ENCODE measurements at places on chromosomes 1 and 21.

GRCh38 chr1:241074507-241074906 lies 282.5 kb downstream of the RGS7 start:
- no peak for DNase-seq

- no peak for DNase-seq
These were observed 13.5 kb downstream of the COL18A1 start for GRCh38 chr21:45418301-45419071.

- no peak for DNase-seq
These were observed 13.1 kb upstream of the USP1 start for GRCh38 chr1:62423580-62424242.

DNA sequence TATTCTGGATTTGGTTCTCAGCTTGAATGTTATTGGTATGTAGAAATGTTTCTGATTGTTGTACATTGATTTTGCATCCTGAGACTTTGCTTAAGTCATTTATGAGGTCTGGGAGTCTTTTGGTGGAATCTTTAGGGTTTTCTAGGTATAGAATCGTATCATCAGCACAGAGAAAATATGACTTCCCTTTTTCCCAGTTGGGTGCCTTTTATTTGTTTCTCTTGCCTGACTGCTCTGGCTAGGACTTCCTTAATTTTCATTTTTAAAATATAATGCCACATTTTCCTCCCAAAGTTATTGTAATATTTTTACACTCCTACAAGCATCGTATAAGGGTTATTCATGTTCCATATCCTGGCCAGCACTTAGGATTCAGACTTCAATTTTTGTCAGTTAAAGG lies 111.1 kb downstream of the FNBP1L start:
- DNase-seq = no peak

GRCh38 chr1:71001624-71002023 lies 46.0 kb downstream of the PTGER3 start:
- DNase-seq = no peak

- DNase-seq = no peak
These were observed 97.6 kb upstream of the CD34 start for GRCh38 chr1:208008534-208008933.

GRCh38 chr21:17929510-17929909 lies 110.4 kb upstream of the C21orf91 start:
- DNase-seq = no peak

GRCh38 chr1:164784960-164785359 lies 226.0 kb downstream of the PBX1 start:
- DNase-seq = no peak

DNA sequence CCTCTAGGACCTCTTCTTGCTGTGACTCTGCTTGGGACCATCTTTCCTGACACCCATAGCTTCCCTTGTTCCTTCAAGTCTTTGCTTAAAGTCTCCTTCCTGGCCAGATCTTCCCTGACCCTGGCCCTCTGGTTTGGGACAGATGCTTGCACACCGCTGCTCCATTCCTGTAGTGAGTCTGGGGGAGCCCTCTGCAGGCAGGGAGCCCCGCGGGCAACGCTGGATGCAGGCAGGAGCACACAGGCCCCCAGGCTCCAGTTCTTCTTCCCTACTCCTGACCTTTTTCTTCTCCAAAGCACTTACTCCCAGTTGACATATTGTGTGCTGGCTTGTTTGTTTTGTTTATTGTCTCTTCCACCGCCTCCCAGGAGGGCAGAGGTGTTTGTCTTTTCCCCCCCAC lies 413.4 kb downstream of the CAMTA1 start:
- no peak for DNase-seq

DNA sequence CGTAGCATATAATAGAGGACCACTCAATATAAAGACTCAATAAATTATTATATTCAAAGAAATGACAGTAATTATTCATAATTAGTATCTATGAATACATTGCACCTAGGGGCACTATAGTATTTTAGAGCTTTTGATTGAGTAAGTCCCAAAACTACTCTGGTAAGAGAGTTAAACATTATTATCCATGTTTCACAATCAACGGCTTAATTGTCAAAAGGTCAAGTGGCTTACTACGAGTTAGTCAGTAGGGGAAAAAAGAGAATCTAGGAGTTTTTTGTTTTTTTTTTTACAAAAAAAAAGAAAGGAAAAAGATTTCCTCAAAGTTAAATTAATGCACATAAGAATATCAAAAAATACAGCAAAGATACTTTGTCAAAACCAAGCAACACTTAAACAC lies 20.4 kb upstream of the LAMC1 start:
- no peak for DNase-seq

DNA sequence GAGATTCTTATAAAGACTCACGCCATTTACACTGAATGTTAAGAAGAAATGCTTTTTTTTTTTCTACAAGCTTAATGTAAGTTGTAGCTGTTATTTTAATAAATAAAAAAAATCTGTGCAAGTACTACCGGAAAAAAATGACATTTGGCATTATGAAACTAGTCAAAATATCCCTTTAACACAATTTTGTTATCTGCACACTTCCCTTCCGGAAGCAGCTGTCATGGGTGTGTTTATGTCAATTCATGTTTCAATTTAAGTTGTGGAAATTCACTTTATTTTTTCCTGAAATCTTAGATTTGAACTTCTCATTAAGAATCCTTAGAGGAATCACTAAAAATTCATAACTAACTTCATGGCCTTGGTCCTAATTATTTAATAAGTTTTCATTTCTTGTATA lies 308.1 kb downstream of the KCTD3 start:
- DNase-seq = no peak

DNA sequence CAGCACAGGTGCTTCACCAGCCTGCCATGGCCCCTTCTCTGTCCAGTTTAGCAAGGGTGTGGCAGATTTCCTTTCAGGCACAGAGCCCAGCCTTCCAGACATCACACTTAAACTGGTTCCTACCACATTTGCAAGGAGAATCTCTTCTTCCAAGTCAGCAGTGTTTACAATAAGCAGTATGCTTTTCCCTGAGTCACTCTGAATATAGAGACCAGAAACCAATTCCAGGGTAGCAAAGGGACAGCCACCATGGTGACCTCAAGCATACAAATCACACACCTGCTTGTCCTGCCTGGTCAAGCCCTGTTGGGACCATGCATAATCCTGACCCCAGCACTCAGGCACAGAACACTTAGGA lies 8.7 kb upstream of the CBR3 start:
- DNase-seq = no peak

DNA sequence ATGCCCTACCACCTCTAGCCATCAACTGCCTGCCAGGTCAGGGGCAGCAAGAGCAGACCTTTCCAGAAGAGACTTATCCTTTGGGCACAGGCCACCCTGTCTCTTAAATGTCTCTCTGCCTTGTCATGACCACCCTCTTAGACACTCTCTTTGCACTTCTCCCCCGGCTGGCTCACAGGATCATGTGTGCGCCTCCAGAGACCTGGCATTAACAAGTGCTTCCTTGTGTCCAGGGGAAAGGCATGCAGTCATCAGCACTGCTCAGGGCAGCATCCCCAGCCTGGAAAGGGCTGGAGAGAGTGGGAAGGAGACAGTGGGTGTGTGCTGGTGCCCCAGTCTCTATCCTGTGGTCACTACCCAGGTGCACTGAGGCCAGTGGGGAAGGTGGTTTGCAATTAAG lies 85.2 kb upstream of the TLR5 start:
- no peak for DNase-seq

- DNase-seq = no peak
These were observed 213.7 kb downstream of the ASTN1 start for GRCh38 chr1:176950736-176951324.

DNA sequence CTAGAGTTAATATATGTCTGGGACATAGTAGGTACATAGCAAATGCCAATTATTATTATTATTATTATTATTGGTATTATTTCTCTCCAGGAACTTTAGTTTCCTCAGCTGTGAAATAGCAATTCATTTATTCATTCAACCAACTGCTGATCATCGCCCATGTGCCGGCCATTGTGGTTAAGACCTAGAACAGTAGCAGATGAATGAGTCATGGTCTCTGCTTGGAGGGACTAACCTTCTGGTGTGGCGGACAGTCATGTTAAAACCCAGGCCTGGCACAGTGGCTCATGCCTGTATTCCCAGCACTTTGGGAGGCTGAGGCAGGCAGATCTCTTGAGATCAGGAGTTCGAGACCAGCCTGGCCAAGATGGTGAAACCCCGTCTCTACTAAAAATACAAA lies 23.8 kb upstream of the LDLRAP1 start:
- DNase-seq = no peak

DNA sequence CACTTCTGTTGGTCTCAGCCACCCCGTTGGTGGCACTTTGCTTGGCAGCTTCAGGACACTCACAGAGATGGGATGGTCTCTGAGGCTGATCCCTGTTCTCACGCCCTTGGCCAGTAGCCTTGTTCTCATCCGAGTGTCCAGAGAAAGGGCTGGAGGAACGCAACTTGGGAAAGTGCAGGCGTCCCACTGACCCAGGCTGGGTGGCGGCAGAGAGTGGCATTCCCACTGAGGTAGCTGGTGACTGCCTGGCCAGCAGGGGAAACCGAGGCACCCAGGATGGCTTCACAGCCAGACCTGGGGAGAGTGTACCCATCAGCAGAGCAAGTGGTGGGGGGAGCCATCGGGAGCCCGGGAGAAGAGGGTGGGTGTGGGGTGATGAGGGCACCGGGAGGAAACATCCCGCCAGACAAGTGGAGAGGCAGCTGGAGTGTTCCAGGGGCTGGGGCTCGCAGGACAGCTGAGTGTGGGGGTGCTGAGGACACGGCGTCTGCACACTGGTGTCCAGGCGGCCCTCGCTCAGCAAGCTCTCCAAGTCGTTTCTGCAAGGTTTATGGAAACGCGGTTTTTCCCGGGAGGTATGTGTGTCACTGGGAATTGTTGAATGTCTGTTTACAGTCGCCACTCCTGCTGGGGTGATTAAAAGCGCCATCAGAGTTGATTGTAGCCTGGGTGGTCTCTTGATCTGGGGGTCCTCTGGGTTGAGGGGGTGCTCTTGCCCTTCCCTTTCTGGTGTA lies 97.8 kb downstream of the SIK1 start:
- DNase-seq = no peak

DNA sequence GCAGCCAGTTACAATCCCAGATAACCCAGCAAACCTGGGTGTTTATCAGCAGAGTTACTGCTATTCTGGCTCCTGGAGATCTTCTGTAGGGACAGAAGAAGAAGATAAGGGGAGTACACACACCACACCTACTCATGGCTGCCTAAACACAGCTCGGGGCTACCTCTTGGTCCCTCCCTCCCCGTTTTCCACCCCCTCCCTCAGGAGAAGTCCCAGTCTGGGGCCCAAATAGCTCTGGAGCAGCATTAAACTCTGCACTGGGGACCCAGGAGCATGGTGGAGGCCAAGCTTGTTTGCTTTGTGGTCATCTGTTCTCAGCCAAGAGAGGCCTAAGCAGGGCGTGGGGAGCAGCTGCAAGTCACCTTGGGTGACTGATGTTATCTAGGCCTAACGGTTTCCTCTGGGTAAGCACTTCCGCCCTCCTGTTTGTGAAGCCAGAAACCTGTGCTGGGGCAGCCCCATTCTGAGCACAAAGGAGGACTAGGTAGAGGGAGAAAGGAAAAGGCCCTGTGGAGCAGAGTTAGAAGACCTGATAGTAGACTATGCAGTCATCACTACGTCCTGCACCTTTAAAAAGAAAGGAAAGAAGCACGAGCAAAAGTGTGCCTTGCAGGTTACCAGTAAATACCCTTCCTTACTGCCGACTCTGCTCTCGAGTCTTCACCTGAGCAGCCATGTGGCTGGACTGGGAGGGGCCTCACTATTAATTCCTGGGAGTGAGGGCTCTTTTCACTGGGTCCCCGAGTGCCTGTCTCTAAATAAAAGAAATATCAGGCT lies 2.0 kb upstream of the RCSD1 start:
- peak; percentile 62 for DNase-seq

DNA sequence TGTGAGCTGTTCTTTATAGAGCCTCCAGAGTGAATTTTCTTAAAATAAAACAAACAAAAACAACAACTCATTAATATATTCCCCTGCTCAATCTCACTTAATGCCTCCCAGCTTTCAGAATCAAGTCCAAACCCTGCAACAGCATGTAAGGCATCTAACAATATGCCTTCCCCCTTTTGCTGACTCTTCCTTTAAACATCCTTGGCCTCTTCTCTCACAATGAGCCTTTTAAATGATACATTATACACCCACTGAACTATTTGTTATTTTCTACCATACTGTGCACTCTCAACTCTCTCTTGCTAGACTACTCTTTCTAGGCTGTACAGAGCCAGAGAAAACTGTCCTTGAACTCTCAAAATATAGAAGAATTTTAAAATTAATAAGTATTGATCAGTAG lies 115.2 kb upstream of the SNX7 start:
- DNase-seq = no peak

GRCh38 chr1:245810789-245811337 lies 656.1 kb downstream of the KIF26B start:
- DNase-seq = no peak

- no peak for DNase-seq
These were observed 58.9 kb downstream of the SWT1 start for GRCh38 chr1:185215911-185216310.

- DNase-seq = no peak
These were observed 921.9 kb upstream of the PRMT6 start for GRCh38 chr1:106134561-106134960.

DNA sequence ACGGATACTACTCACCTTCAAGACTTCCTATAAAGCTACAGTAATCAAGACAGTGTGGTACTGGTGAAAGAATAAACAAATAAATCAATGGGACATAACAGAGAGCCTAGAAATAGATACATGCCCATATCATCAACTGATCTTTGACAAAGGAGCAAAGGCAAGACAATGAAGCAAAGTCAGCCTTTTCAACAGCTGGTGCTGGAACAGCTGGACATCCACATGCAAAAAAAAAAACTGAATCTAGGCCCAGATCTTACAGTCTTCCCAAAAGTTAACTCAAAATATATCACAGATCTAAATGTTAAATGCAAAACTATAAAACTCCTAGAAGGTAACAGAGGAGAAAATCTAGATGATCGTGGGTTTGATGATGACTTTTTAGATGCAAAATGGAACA lies 170.3 kb downstream of the MIS18A start:
- DNase-seq = no peak

GRCh38 chr1:177495878-177496277 lies 325.1 kb downstream of the BRINP2 start:
- no peak for DNase-seq

- DNase-seq = no peak
These were observed 463.1 kb downstream of the USP25 start for GRCh38 chr21:16192902-16193301.

DNA sequence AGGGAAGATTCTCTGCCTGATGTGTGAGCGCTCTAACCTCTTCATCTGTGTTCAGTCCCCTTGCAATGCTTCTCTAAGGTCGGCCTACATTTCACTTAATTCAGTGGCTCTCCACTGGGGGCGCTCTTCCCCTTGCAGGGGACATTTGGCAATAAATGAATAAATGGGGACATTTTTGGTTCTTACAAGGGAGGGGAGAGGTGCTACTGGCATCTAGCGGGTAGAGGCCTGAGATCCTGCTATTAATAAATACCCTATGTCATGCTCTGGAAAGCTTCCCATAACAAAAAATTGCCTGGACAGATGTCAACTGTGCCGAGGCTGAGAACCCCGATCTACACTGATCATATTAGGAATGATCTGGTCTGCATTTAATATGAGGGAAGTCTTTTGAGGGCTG lies 25.9 kb upstream of the DNAJC11 start:
- DNase-seq = peak; percentile 33

- DNase-seq = no peak
These were observed 39.3 kb upstream of the NLRP3 start for GRCh38 chr1:247376659-247377058.
